ENCODE measurements at places on chromosomes 6 and 20.

DNA sequence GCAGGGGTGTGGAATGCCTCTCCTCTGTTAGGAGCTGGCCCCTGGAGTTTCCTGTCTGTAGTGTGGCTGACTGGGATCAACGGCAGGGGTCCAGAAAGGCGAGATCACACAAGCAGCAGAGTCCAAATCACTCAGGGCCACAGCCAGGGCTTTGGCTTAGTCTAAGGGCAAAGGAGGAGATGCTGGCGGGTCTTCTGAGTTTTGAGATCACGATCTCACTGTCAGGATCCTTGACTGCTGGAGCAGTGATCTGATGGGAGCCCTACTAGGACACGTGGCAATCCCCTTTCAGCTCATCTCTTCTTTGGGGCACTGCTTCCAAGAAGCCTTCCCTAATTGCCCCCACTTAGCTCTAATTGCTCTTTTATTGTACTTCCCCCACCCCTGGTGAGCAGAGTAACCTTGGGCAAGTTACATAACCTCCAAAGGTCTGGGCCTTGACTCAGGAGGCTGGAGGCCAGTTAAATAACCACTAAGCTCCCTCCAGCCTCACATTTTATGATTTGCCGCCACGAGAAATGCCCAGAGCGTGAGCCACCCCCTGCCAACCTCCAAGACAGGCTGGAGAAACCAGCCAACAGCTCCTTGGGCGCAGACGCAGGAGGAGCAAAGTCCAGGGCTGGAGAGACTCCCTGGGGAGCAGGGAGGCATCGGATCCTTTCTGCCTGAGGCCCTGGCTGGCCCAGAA is 12.0 kb downstream of the KCNK5 start:
- peak; percentile 78 for DNase-seq

GRCh38 chr6:44580901-44581300 is 193.4 kb downstream of the CDC5L start:
- no peak for DNase-seq

GRCh38 chr6:36594816-36595643 is 868 bp downstream of the SRSF3 start:
- no peak for DNase-seq

GRCh38 chr6:34051331-34051919 is 94.5 kb downstream of the GRM4 start:
- no peak for DNase-seq

DNA sequence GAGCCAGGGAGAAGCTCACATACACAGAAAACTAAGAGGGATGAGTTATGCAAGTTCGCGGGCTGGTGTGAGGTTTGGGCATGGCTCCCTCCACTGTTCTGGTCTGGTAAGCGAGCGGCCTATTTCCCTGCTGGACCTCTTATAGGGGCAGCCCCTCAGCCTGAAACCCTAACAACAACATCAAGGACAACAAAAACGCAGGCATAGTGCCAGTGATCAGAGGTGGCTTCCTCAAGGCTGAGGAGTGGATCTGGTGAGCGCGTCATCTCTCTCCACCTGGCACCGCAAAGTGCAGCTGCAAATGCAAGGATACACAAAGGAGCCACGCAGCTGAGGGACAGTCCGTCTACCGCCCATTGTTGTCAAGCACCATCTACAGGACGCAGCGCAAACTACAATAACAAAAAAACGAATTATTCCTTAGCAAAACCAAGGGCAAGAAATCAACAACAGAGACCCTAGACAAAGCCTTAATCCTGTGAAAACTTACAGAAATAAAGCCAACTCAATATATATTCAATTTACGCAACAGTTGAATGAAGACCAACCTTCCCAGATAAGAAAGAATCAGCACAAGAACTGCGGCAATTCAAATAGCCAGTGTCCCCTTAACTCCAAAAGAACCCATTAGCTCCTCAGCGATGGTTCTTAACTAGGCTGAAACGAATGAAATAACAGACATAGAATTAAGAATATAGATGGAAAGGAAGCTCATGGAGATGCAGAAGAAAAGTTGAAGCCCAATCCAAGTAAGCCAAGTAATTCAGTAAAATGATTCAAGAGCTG is 9.2 kb upstream of the DEFB110 start:
- DNase-seq: no peak

DNA sequence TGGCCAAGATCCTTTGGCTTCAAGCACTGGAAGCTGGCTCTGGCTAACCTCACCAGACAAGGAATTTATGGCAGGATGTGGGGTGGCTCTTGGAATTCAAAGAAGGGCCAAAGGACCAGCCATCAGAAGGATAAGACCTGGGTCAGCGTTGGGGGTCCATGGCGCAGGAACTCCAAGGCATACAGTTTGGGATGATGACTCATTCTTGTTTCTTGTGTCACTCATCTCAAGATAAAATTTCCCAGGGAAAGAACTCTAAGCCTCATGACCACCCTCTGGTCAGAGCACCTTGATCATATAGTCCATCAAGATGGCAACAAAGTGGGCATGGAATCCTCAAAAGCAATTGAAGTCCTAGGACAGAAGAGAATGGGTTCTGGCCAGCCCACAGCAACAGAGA is 4.8 kb downstream of the ZBTB9 start:
- DNase-seq: no peak

DNA sequence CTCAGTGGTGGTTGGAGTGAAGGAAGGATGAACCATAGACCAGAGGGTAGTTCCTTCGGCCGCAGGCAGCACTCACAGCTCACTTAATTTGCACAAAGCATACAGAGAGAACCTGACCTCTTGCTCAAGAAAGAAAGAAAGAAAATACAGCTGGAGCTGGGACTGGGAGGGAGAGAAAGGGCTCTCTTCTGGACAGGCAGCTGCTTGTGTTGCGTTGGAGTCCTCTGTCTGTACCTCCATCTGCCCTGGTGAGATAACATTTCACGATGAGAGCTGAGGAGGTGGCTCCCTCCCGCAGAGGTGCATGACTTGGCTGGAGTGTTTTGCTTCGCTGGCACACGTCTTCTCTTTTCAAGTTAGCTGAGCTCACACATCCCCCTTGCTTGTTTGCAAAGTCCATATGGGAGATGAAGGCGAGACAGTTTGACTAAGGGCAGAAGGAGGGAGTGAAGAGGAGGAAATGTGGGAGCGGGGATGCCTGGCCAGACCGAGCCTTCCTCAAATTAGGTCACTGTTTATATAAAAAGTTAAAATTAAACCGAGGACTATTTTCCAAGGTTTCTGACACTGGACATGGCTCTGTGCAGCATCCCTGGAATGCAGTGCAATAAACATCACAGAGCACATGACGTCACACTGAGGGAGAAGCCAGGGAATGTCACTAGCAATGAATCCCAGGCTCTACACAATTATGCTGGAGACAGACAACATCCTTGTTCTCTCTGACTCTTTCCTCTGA is 359.4 kb downstream of the CD83 start:
- DNase-seq: peak; percentile 74

DNA sequence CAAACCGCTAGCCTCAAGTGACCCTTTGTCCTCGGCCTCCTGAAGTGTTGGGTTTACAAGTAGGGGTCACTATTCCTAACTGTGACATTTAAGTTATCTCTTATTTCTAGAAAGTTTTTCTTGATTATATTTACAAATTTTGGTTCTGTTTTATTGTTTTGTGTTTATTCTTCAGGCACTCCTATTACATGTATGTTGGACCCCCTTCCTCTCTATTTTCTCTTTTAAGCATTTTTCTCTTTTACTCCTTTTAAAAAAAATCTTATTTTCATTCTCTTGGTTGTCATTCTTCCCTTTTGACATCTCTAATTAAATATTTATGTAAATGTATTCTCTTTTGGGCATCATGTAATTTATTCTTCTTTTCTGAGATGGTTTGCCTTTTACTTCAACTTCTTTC is 50.4 kb upstream of the MAP3K7 start:
- no peak for DNase-seq

DNA sequence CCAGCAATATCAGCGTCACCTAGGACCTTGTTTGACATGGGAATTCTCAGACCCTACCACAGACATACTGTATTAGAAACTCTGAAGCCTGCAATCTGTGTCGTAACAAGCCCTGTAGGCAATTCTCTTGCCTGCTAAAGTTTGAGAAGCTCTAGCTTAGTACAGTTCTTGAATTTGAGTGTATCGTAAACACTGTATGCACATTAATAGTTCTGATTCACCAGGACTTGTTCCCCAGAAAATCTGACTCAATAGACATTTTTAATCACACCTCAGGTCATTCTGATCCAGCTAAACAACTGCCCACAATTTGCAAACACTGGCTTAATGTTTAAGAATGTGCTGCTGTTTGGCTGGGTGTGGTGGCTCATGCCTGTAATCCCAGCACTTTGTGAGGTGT is 414.3 kb downstream of the TFAP2A start:
- no peak for DNase-seq

- no peak for DNase-seq
These were observed 9.5 kb upstream of the SUPT3H start for GRCh38 chr6:45387236-45387635.

- no peak for DNase-seq
These were observed 300.7 kb downstream of the TENT5A start for GRCh38 chr6:81451787-81452186.

- DNase-seq: no peak
These were observed 48.1 kb downstream of the SLC24A3 start for GRCh38 chr20:19260412-19261090.

- DNase-seq: no peak
These were observed 44.6 kb downstream of the ABRACL start for GRCh38 chr6:139073118-139073517.

DNA sequence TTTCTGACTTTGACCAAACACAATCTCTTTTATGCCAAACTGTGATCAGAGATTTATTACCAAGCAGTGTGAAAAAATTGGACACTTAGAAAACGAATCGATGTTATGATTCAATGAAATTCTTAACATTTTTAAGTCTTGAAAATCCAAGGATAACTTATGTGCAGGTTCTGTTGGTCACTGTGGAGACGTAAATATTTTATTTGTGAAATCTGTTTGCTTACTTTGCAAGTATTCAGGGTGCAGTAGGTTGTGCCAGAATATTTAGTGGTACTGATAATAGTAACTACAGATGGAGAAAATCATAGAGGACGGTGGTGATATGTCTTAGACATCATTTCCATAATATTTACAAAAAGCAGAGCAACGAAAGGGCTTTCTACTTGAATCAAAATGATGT is 97.3 kb downstream of the BMP2 start:
- DNase-seq: no peak

DNA sequence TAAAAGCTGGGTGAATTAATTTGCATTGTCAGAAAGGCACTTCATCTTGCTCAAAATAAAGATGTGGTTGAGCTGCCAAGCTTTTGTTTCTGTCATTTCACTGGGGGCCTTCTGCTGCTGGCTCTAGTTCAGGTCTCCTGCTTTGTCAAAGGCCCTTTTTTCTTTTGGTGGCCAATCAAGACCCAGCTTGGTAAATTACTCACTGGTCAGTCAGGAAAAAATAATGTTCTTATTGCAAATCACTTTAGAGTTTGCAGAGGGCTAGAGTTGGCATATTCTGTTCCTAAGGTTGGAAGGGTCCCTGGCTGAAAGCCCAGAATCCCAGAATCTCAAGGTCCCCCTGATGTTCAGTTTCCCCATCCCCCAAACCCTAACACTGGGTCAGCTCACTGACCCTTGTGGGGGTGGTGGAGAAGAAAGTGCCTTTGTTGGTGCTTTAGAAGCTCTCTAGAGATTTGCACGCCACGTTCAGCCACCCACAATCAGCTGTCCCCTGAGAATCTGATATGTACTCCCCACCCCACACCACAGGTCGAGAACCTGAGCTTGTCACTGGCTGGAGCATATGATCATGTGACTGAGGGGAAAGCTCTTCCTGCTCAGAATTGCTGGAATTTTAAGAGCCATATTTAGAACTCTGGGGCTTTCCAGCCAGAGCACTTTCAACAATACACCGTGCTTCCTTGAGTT is 21.7 kb upstream of the BNIP5 start:
- DNase-seq: no peak

DNA sequence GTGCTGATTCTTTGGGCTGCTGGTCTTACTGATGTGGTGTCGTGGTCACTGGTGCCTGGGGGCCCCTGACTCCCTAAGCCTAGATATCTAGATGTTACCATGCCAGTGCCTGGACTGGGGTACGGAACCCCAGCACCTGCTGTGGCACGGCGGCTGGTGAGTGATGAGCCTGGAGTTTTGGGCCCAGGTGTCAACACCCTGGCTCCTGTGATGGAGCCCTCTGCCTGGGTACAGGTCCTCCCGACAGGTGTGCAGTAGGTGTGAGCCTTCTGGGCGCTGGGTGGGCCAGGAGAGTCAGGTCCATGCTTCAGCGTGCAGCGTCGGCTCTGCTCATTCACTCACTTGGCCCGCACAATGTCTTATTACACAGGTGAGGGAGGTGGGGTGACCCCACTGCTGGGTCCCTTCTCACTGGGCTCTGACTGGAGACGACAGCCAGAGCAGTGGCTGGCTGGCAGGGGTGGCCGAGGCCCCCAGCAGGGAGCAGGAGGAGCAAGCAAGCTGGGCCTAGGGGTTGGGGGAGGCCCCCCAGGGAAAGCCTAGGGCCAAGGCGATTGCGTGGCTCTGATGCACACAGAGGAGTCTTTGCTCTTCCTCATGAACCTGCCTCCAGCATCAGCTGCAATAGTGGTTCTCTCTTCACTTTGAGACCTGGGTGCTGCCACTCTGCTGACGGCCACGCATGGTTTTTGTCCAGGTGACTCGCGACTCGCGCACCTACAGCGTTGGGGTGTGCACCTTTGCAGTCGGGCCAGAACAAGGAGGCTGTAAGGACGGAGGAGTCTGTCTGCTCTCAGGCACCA is 42.5 kb upstream of the SLC22A1 start:
- no peak for DNase-seq

DNA sequence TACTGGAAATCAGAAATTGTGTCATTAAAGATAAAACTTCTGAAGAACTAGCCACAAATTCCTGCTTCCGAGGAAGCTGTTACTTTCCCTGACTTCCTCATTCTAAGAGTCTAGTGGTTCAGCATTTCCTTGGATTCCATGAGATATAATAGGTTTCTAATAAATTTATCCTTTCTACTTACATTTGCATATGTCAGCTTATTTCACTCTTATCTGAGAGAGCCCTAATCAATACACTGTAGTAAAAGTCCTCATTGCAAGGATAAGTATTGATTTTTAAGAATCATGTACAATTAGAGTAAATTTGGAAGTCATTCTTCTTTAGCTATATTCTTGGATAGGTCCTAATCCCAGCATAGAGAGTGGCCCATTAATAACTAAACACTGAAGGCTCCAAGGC is 16.9 kb upstream of the THEMIS start:
- DNase-seq: no peak

- DNase-seq: no peak
These were observed 2.3 kb downstream of the ZNF322 start for GRCh38 chr6:26657256-26657655.

DNA sequence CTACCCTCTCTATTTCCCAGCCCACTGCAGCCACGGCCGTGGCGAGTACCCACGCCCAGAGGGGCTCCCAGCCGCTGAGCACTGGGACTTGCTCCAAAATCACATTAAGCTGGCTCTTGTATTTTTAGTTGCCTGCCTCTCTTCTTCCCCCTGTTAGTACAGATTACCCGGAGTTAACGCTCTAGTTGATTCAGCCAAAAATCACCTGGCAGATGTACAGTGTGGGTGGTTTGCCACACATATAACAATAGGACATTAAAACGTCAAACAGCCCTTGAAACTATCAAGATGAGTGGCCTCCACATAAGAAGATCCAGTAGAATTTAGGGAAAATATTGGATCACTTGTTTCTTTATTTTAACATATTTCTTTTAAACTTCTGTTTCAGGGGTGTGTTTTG is 268.8 kb upstream of the PRDM1 start:
- no peak for DNase-seq
